ENCODE measurements at places on chromosomes 6 and 20.

GRCh38 chr20:48621376-48622078 is 206.3 kb downstream of the PREX1 start:
- DNase-seq, result no peak

DNA sequence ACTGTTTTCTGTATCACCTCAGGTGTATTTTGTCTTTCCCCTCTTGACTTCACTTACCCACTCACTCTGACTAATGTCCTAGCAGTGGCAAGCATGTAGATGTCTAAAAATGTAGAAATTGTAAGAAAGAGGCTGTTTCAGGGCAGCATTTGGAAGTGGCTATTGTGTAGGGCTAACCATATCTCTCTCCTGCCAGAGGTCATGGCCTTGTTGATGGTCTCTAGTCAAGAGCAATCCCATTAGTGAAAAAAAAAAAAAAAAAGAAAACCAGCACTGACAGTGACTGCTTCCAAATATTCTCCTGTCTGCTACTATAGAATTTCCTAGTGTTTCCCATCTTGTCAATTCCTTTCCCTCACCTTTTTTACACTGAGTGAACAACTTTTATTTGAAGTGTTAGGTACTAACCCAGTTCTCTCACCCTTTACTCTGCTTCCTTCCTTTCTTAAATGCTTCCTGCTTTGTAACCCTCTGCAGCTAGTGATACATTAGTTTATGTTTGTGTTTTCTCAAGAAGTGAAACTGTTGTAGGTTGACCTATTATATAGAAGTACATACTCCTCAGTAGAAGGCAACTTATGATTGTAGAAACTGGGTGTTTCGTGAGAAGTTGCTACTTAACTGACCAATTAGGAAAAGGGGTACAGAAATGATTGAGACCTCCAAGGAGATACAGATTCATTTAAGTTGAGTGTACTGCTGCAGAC is 174.1 kb upstream of the PTPRK start:
- DNase-seq, result no peak

GRCh38 chr20:44888226-44889103 is 3.0 kb downstream of the YWHAB start:
- no peak for DNase-seq

DNA sequence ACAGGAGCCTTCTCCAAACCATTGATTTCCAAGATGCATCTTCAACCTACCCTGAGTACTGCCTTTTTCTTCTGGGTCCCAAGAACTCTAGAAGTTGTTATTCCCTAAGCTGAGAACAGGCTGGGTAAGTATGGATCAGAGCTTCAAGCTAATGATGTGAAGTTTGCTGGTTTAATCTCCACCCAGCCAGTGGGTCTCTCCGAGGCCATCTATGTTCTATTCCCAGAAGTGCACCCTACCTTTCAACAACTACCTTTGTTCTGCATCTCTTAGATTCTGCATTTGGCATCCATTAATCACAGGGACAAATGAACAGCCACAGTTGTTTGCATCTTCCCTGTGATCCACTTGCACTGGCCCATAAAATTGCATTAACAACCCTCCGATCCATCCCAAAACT is 246.2 kb downstream of the HIVEP2 start:
- no peak for DNase-seq
